Stimulated activated CD8-positive, alpha-beta memory T cell treated with anti-CD3 and anti-CD28 coated beads, Interleukin-4, amount 100 ng/mL, for 1 hour (primary cell): ENCODE measurements at places on chromosomes 1 and 21.

- DNase-seq = no peak
Measured at GRCh38 chr1:164735315-164736052, 176.5 kb downstream of the PBX1 start.

GRCh38 chr1:200912737-200913407 lies 18.2 kb downstream of the INAVA start:
- no peak for DNase-seq

DNA sequence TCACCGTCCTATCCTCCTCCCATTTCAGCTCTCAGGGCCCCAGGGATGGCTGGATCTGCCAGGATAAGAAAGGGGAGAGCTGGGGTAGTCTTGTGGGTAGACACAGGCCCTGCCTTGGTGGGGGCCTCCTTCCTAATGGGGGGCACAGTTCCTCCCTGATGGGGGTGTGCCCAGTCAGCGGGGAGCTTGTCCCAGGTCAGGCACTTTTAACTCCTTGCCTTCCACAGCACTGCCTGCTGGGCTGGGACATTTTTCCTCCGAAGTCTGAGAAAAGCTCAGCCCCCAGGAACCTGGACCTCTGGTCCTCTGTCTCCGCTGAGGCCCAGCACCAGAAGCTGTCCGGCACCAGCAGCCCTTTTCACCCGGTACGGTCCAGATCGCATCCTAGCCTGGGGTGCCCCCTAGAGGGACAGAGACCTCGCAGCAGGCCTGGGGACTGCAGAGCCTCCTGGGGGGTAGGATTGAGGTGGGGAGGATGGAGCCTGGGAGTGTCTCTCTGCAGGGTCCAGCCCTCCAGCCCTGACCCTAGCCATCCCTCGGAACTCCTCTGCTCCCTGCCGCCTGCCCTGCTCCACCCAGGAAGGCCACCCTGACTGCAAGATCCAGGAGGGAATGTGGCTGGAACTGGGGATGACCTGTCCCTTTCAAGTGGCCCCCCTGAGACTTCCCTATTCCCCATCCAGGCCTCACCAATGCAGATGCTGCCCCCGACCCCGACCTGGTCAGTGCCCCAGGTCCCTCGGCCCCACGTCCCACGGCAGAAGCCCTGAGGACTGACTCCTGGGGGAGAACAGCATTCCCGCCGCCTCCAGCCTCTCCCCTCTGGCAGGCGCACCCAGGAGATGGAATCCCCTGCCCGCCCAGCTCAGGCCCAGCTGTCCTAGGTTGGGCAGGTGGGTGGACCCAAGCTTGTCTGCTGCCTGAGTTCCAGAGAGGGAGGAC lies 12.0 kb downstream of the MIIP start:
- no peak for DNase-seq

DNA sequence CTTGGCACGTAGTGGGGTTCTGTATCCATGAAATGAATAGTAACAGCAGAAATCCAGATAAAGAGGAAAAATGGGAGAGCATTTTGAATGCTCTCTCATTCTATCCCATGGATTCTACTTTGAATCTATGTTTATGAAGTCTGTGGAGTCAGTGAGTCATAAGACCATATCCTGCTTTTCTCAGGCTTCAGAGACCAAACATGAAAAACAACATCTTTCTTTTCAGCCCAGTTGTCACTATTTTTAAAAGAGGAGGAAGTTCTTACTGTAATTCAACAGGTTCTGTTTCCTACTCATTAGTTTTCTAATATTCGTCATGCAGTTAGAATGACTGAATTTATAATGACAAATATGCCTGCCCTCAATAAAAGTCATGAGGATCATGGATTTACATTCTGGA lies 39.4 kb upstream of the CD55 start:
- DNase-seq = no peak

DNA sequence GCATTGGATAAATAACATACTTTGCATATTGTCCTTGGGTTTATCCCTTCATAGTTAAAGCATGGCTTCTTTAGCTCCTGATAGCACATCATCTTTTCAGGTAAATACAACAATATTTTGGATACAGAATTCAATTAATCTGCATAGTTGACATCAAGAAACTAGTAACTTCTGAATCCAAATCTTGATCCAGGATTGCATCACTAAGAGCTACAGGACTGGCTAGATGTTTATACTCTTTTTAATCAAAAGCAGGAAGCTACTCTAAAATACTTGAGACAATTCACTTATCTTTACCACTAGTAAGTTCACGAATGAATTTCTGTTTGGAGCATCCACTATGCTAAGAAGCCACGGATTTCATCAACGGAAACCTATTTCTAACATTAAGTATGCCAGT lies 54.2 kb upstream of the SLC44A3 start:
- no peak for DNase-seq

- DNase-seq = no peak
Measured at GRCh38 chr1:29444782-29445729, 208.7 kb downstream of the PTPRU start.

DNA sequence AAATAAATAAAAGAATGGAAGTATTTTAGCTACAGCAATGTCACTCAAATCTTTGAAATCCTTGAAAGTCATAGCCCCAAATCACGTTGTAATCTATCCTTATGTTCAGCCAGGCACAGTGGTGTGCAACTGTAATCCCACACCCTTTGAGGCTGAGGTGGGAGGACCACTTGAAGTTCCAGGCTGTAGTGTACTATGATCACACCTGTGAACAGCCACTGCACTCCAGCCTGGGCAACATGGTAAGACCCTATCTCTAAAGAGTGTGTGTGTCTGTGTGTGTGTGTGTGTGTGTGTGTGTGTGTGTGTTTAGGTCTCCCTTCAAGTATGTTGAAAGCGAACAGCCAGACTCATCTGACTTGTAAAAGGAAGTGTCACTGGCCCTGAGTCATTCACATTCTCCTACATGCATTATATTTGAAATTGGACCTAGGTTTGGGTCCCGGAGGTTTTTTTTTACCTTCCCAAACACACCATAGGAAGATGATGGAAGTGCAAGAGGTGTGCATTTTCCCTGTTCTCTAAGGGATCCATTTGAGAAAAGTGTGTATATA lies 50.1 kb downstream of the ZNF281 start:
- no peak for DNase-seq

GRCh38 chr1:48229317-48229716 lies 6.8 kb downstream of the SLC5A9 start:
- DNase-seq = no peak

GRCh38 chr1:27448982-27449381 lies 41.0 kb downstream of the WASF2 start:
- no peak for DNase-seq

DNA sequence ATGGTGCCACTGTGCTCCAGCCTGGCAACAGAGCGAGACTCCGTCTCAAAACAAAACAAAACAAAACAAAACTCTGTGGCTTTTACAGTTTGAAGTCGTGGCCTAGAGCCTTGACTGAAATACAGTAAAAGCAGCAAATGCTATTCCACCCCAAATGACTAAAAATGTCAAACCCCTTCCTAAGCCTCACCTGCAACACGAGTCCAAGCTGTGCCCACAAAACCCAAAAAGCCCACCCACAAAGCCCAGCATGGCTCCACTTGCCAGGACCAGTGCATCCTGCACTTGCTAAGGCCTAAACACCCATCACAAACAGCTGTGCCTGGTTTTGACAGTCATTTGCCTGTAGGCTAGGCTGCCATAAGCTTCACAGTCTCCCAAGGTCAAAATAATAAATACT lies 21.3 kb downstream of the VAV3 start:
- DNase-seq = no peak

GRCh38 chr1:165898837-165899236 lies 71.4 kb downstream of the UCK2 start:
- DNase-seq = no peak

GRCh38 chr1:4265836-4266235 lies 365.8 kb upstream of the C1orf174 start:
- DNase-seq = no peak

GRCh38 chr1:183019139-183019740 lies 4.0 kb upstream of the LAMC1 start:
- DNase-seq = no peak

GRCh38 chr1:117795190-117795589 lies 134.2 kb downstream of the GDAP2 start:
- no peak for DNase-seq
